ENCODE measurements at places on chromosomes 4 and X. TPM values are rescaled to one million over a fixed set of nuclear protein-coding genes. Genes with fewer than 3 reads are reported as not detected.

DNA sequence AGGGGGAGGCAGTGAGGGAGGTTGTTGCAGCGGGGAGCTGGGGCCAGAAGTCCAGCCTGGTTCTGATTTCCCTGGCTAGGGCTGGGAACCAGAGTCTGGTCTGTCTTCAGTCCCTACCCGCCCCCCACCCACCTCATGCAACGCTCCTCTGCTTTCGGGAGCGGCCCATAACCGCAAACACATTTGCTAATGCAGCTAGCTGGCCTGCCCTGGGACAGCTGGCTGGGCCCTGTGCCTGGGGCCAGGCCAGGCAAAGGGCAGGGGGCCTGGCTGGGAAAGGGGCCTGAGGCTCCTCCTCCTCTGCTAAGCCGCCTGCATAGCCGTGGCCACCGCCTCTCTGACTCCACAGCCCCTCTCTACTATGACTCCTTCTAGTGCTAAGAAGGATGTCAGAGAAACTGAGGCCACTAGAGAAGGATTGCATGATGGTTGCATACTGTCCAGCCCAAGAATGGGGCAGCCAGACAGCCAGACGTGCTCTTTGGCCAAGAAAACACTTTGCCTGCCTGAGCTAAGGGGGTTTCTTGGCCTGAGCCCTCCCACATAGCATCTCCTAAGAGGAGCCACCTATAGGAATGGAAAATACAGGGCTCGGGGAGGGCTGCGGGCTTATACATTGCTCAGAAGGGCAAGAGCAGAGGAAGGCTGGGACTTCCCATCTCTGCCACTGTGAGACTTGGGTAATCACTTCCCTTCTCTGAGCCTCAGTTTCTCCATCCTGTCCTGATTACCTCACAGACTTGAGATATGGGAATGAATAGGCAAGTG, 76.9 kb downstream of the PJA1 start:
- ATAC-seq = peak; percentile 53

- ATAC-seq = no peak
Measured at GRCh38 chrX:69951753-69952152, 98.0 kb downstream of the AWAT2 start.

GRCh38 chr4:3037957-3038461, 36.3 kb downstream of the HTT-AS start:
- peak; percentile 1 for ATAC-seq

GRCh38 chr4:3174371-3175338, 74.3 kb upstream of the MSANTD1 start:
- ATAC-seq = no peak

- no peak for ATAC-seq
Measured at GRCh38 chr4:152540293-152540674, 4.4 kb upstream of the FBXW7 start.

DNA sequence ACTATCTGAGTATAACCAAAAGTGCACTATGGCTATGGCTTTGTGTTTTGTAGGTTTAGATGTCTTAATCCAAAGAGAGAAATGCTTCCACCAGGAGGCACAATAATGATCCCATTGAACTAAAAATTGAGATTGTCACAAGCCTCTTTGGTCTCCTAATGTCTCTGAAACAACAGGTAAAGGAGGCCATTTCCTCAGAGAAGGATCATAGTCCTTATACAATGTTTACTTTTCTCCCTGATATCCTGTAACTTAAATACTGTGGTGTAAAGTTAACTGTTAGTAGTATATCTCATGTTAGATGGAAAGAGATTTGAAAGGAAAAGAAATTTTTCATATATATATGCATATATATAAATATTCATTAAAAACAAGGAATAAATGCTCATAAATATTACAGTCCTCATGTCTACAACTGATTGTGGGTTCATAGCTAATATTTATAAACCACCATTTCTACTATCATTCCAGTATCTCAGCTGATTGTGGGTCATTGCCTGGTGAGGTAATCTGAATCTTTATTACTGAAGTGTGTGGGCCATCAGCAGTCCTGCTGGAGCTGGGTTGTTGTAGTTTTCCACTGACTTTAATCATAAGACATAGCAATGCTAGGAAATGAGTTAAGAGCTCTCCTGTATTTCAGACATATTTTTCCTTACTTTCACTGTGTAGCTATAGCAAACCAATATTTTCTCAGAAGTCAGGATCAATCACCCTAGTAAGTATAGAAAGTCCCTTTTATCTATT, 1230.4 kb downstream of the PCDH18 start:
- ATAC-seq = no peak

DNA sequence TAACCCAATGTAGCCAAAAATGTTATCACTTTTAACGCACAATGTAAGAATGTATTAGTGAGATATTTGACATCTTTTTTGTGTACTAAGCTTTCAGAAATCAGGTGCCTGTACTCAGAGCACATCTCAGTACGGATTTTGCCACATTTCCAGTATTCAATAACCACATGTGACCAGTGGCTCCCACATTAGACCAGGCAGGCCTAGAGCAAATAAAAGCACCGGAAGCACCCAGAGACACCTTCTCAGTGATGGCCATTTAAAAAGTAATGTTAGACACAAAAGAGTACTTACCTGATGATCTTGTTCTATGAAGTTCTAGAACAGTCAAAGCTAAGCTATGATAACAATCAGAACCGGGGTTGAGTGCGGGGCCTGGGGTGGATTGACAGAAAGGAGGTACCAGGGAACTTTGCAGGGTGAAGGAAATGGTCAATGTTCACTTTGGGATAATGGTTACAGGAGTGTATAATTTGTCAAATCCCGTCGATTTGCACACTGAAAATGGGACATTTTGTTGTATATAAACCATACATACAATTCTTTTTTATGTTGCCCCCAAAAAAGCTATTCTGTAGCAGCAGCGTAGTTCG, 1.2 kb downstream of the CTPS2 start:
- ATAC-seq = no peak

DNA sequence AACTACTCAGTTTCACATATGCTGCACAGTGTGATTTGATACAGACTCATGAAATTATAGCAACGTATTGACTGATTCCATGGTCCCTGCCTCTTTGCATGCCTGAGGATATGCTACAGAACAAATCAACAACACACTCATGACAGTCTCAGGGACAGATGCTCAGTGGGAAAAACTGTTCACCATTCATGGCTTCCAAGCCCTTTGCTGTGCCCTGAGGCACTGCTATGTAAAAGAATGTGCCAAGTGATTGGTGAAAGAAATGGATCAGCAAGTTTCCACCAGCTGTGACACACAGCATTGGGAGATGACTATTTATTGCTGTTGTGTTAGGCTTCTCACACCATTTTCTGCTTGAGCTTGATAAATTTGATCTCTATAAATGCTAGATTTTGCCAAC, 825.6 kb upstream of the INTU start:
- peak; percentile 86 for ATAC-seq

- no peak for ATAC-seq
Measured at GRCh38 chr4:57095956-57096355, 14.2 kb downstream of the IGFBP7 start.

GRCh38 chr4:183838987-183839712, 66.0 kb upstream of the STOX2 start:
- ATAC-seq = no peak

- no peak for ATAC-seq
Measured at GRCh38 chr4:1271686-1272085, 18.0 kb upstream of the MAEA start.

GRCh38 chrX:110915111-110915510, 119.5 kb upstream of the CHRDL1 start:
- no peak for ATAC-seq

Gene VSIG1
- 0.21 TPM for total RNA-seq

Gene RAI2
- total RNA-seq = 1.0 TPM

Gene SCRG1
- total RNA-seq = 0.68 TPM
